ENCODE measurements at places on chromosomes 12 and 14.

DNA sequence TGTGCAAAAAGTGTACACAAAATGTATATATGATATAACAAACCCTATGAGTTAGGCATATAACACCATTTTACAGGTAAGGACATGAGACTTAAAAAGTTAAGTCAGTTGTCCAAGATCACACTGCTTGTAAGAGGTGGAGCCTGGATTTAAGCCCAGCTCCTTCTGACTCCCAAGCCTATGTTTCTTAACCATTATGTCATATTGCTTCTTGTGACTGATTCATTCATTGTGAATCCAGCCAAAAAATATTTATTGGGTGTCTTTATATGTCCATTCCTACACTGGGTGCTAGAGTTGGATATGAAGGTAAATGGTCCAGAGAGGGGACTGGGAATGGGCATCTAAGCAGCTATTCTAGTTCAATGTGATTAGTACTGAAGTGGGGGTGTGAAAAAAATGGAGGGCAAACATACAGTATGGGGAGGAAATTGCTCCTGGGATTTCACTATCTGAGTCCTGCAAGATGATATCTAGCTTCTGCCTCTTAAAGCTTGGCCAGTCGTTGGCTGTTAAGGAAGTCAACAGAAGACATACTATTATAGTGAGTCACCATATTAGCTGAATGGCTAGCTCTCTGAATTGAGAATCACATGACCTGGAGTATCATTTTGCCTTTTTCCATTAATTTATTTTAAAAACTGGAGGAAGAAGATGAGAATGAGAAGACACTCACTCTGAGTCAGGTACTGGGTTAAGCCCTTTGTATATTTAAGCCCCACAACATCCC, 28.8 kb downstream of the PAX9 start:
- no peak for DNase-seq

- DNase-seq = no peak
Observed at GRCh38 chr12:15534322-15534721, 212.0 kb downstream of the PTPRO start.

GRCh38 chr14:76687611-76688382, 73.5 kb upstream of the VASH1 start:
- DNase-seq = no peak

DNA sequence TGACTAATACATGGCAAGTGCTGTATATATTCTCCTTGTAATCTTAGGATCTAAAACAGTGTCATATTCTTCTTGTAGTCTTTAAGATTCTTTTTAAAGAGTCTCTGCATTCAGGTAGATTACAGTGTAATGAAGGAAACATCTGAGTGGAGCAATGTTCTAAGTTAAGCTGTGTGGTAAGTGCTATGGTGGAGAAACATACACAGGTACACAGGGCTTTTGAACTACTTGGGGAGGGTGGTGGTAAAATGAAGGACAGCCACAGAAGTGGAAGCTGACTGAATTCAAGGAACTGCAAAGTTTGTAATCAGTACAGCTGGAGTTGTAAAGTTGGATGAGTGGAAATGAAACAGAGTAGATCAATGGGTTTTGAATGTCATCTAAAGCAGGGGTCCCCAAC, 27.8 kb downstream of the ACSS3 start:
- no peak for DNase-seq

DNA sequence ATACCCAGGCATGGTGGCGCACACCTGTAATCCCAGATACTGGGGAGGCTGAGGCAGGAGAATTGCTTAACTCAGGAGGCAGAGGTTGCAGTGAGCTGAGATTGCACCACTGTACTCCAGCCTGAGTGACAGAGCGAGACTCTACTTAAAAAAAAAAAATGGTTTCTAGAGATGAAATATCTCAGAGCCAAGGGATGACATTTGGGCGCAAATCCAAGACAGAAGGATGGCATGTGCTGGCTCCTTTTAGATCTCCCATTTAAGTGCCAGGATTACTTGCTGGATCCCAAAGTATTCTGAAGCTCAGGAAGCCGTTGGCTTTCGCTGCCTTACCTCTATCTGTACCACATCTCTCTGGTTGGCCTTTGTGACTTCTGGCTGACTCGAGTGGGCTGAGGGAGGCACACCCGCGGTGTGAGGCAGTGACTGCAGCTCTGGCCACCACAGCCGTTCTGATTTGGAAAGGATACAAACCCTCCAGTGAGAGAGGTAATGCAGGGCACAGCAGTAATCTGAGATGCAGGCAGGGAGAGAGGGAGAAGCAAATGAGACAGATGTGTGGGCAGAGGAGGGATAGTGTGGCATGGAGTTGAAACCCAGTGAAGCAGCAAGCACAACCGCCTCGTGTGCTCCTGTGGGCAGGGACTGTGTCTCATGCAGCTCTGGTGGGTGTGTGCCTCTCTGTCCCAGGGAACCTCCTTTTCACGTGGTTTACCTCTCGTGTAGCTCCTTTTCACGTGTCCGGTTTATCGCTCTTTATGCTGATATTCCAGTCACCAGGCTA, 4.9 kb downstream of the B4GALNT3 start:
- no peak for DNase-seq

DNA sequence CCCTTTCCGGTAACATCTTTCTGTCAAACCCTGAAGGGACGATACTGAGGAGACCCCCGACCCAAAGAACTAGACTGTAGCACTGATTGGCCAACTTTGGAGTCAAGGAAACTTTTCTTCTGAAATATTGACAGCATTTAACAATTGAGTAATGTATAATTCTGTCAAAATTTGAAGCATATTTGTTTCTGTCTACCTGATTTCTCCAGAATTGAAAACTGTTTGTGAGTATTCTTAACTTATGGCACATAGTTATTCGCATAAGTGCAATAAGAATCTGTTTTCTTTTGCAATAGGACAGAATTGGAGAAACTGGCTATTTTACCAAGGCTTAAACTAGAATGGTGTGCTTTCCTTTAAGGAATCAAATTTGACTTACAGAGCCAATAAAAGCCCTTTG, 267.1 kb upstream of the FOXN3 start:
- DNase-seq = no peak

DNA sequence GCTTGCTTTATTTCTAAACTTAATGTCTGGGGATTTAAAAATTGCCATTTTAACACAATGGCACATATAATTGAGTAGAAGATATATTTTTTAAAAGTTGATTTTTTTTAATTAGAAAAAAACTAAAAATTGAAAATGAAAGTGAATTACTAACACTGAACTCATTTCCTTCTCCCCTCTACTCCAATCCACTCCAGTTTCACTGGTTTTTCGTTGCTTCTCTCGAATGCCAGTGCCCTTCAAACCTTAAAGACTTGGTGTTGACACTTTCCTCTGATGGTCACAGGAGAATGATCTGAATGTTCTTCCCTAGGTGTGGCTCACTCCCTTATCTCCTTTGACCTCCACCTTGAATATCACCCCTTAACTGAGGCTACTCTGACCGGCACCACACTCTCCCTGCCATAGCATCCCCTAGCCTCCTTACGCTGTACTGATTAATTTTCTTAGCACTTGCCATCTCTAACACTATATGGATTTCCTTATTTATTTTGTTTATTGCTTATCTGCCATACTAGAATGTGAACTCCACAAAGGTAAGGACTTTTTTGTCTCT, 107.1 kb downstream of the LIN7A start:
- DNase-seq = no peak

DNA sequence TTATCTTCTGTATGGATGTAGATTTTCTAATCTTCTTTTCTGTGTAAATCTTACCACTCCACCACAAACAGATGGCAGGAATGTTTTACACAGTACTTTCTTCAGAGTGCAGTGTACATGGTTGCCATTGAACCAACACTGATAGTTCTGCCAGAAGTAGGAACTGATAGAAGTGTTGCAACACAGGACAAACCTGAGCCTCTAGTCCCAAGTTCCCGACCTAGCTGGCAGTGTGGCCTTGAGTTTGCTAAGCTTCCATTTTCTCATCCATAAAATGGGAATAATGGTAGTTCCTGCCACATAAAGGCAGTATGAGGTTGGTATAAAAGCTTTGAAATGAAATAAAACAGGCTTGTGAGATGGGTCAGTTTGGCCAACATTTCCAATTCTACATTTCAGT, 50.8 kb upstream of the SAV1 start:
- DNase-seq = no peak

DNA sequence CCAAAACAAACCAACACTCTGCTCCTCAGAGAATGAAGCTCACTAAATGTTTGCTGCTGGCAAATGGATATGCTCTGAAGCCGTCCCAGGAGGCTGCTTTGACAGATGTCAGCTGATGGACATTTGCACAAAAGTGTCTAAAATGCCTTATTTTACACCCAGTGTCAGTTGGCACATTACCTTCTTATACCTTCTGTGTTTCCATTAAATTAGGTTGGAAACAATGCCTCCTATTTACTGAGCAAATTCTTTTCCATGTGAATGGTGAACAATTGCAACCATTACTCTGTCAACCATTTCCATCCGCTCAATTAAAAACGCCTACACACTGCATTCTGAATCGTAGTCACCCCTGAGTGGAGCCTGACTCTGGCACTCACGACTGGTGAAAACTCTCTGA, 1679.9 kb upstream of the FLRT2 start:
- no peak for DNase-seq

DNA sequence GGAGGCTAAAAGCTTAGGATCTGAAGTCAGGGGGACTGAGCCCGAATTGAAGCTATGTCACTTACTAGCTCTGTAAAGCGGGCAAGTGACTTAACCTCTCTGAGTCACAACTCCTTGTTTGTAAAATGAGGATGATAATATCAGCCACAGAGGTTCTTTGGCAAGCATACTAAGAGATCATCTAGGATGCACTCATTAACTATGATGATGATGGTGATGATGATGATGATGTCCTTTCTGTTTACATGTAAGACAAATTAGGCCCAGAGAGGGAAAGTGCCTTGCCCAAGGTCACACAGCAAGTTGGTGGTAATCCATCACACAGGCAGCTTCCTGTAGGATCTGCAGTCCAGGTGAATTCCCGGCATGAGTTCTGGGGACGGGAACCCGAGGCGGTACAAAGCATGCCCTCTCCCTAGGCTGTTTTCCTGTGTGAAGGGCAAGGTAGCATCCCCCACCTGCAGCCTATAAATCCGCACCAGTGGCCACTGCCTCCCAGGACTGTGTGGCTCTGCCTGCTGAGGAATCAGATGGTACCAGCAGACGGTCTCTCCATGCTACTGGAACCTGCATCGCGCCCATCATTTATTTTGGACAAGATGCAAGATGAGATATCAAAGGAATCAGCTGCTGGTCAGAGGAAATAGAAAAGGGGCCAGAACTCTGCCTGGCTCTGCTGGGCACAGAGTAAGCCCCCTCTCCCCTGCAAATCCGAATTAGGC, 55.2 kb downstream of the MAP1LC3B2 start:
- DNase-seq = no peak

DNA sequence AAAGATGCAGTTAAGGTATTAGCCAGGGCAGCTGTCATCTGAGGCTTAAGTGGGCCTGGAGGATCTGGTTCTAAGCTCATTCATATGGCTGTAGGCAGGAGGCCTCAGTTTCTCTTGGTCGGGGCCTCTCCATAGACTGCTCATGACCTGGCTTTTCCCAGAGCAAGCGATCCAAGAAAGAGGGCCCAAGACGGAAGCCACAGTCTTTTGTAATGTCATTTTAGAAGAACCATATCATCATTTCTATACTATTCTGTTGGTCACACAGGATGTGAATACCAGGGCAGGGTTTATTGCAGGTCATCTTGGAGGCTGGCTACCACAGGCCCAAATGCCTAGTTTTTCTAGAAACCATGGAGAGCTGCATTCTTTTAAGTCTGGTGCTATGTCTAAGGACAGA, 47.7 kb downstream of the GNG2 start:
- DNase-seq = no peak

- no peak for DNase-seq
Observed at GRCh38 chr12:20199780-20200179, 168.6 kb upstream of the PDE3A start.

- DNase-seq = no peak
Observed at GRCh38 chr12:30622509-30622908, 73.2 kb downstream of the IPO8 start.

DNA sequence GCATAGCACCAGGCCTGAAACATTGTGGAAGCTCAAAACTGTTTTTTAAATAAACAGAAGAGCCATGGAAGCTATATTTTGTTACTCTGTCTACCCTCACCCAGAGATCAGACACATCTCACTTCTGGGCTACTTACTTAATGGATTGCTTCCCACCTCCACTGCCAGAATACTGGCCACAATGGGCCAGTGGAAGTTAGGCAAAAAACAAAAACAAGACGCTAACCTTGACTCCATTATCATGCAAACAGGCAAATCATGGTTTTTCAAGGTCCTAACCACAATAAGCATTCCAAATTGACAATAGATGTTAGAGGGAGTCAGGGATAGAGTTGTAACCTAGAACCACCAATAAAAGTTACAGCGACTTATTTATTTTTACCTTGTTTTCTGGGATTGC, 52.7 kb upstream of the PTCSC3 start:
- no peak for DNase-seq

GRCh38 chr12:27064397-27065342, 17.7 kb downstream of the C12orf71 start:
- no peak for DNase-seq

GRCh38 chr12:116687888-116688287, 50.0 kb downstream of the SPRING1 start:
- peak; percentile 87 for DNase-seq

- no peak for DNase-seq
Observed at GRCh38 chr12:124509676-124510300, 57.6 kb downstream of the NCOR2 start.

DNA sequence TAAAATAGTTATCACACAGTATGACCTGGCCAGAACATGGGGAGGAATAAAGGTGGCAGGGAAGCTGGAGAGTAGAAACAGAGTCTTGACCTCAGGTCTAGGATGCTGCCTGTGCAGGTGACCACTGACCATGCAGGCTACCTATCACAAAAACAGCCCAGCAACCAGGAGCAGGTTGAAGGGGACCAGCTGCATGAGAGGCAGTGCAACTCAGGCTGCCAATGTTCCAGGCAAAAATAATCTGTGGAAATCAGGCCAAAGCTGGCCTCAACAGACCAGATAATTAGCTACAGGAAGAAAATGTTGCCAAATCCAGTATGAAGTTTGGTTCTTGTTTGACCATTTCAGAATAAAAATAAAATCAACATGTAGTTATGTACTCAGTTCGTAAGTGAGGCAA, 72.6 kb downstream of the PDE6H start:
- no peak for DNase-seq

DNA sequence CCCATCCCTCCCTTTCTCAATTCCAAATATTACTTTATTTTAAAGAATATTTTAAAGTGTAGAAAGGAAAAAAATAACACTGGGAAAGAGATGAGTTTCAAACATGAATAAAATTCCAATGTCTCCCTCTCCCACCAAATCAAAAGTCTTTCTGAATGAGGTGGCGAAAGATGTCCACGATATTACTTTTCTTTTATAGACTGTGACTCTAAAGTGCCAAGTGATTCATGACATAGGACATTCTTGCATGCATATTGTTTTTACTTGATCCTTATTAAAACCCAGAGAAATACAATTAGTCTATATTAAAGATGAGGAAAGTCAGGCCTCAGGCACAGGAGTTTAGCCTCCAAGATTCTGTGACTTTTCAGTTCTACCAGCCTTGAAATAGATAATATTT, 16.0 kb upstream of the LUM start:
- no peak for DNase-seq

DNA sequence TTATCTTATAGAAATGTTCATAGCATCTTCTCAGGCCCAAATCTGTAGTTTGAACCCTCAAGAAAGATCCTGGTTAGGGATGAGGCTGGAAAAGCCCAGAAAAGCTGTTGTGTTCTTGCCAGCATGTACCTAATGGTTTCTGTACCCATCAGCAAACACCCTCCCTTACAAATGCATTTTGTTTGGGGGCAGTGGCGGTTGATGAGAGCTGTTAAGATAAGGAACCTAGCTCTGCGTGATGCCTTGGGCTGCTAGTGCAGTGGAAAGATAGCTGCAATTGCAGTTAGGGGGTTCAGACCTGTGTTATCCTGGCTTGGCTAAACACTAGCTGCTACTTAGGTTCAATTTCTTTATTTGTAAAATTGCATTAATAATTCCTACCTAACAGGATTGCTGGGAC, 3.6 kb downstream of the TPH2 start:
- no peak for DNase-seq

Measured in iPS DF 6.9 (cell line).